ENCODE measurements at places on chromosomes 1 and 21. TPM values are rescaled to one million over a fixed set of nuclear protein-coding genes. Genes with fewer than 3 reads are reported as not detected.

The IFI44L gene
- total RNA-seq = not detected

The TAL1 gene
- total RNA-seq = not detected

The BMP8B gene
- 0.34 TPM for total RNA-seq

The CFHR4 gene
- not detected for total RNA-seq

The PLPPR4 gene
- total RNA-seq = not detected

The MYCBP gene
- total RNA-seq = 47.6 TPM

The EFNA1 gene
- not detected for total RNA-seq

The HSD11B1 gene
- not detected for total RNA-seq

The DNAJC6 gene
- 11.3 TPM for total RNA-seq

The GSTM1 gene
- total RNA-seq = not detected

The TIPRL gene
- total RNA-seq = 54.3 TPM

The BMP8A gene
- 0.44 TPM for total RNA-seq

The TSPAN1 gene
- not detected for total RNA-seq

The C1orf115 gene
- total RNA-seq = not detected

The ASH1L gene
- 49.6 TPM for total RNA-seq

The KRTAP7-1 gene
- not detected for total RNA-seq

The SLAMF8 gene
- not detected for total RNA-seq

The SPRR4 gene
- not detected for total RNA-seq

The MMP23B gene
- 8.7 TPM for total RNA-seq

The MPZ gene
- total RNA-seq = 10.8 TPM

The MAP1LC3C gene
- not detected for total RNA-seq

The CYP4A11 gene
- not detected for total RNA-seq

The OR2L8 gene
- not detected for total RNA-seq

The OLFML2B gene
- total RNA-seq = not detected

The RBBP4 gene
- 621 TPM for total RNA-seq

The EFNA3 gene
- 4.8 TPM for total RNA-seq

The NEXN gene
- total RNA-seq = not detected

The LAX1 gene
- total RNA-seq = 63.8 TPM

The ARHGEF16 gene
- not detected for total RNA-seq

The LYPD8 gene
- not detected for total RNA-seq

The PGBD5 gene
- not detected for total RNA-seq

The ZNF695 gene
- 14.2 TPM for total RNA-seq

The HPCAL4 gene
- not detected for total RNA-seq

The SPRR2A gene
- total RNA-seq = not detected

The KDF1 gene
- total RNA-seq = not detected

The KLHDC7A gene
- total RNA-seq = 0.59 TPM

The HSD3B1 gene
- total RNA-seq = not detected

The KCNN3 gene
- total RNA-seq = 50.8 TPM

The AURKAIP1 gene
- 145 TPM for total RNA-seq

The LRRC38 gene
- not detected for total RNA-seq

The AUNIP gene
- 16.8 TPM for total RNA-seq
